CD14-positive monocyte (primary cell): ENCODE measurements at places on chromosomes 3 and 15.

DNA sequence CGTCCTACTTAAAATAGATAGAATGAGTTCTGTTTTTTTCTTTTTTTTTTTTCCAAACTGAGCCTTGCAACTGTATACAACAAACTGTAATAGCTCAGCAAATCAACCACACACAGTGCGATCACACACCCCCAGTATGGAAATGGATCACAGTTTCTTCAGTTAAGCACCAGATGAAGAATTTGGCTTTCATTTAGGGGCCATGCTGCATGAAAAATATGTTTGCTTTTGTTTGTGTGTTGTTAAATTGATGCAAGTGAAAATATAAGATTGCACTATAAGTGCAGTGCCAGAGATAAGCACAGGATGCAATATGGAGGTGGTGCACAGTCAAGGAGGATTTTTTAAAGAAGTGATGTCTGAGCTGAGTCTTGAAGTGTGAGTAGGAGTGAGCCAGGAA is 17.8 kb downstream of the CCDC54 start:
- DNase-seq, result no peak

- DNase-seq, result no peak
Measured at GRCh38 chr3:111252779-111253178, 181.2 kb downstream of the NECTIN3 start.

DNA sequence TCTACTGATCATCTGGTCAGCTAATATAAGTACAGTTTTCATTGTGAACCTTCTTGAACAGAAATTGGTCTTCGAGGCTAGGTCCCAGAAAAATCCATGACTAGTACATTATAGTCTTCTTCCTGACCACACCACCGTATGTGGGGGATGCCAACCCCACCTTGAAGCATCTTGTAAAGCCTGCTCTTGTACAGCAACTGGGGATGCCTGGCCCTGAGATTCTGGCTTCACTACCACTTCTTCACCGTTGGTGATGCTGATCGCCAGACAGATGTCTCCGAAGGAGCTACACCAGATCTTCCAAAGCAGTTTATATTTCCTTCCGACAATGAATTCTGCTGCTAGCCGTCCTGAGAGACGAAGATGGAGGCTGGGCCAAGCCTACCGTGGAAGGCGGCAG is 238.3 kb downstream of the CDIN1 start:
- no peak for DNase-seq

DNA sequence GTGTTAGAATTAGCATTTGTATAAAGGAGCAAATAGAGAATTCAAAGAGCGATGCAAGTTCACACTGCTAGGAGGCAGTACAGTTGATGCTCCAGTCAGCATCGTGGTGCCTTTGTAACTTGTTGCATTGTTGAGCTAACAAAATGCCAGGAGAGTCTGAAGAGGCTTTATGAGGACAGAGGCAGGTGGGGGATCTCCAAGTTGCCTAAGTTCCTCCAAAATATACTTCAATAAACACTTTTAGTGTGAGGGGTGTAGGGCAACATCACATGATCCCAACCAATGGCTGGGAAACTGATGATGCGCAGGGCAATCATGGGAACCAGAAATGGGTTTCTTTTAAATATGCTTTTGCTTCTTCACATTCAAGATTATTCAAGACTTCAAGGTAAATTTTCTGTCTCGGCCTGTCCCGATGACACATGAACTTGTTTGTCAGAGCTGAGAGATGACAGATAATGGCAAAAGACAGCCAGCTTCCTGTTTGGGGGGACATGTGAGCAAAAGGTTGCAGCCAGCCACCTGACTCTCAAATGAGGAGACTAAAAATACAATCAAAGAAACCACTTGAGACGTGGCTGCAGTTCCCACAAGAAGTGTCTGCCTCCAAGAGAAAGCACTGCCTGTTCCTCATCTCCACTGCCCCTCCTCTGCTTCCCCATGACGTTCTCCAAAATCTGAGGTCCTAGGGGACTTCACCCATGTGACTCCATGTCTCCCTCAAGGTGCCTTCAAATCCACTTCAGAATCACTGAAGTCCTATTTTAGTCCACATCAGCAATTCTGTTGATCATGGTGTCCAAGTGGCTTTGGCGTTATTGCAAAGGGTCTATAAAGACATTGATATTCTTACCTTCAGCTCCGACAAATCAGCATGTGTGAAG is 39.3 kb downstream of the KLHL6 start:
- peak; percentile 40 for DNase-seq

GRCh38 chr3:45944830-45945620 is 1.8 kb downstream of the CXCR6 start:
- no peak for DNase-seq

- no peak for DNase-seq
Measured at GRCh38 chr15:51935466-51936104, 36.0 kb downstream of the LEO1 start.

GRCh38 chr15:58355973-58356372 is 75.8 kb upstream of the LIPC start:
- DNase-seq, result no peak

GRCh38 chr15:66641485-66642315 is 60.3 kb upstream of the SMAD6 start:
- no peak for DNase-seq

DNA sequence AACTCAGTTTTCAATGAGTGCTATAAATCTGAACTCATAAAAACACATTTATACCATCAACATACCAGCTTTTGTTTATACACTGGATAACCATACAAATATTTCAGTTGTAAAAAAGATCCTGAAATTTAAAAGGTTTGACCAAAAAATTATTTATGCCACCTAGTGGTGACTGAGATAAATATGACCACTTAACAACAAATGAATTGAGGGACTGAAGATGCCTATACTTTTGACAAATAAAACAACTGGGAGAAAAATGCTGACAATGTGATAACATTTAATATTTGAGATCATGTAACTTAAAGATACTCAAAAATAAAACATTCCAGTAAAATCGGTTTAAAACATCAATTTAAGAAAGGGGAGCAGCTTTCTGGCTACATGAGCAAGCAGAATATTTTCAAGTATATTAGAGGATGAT is 30.4 kb downstream of the ATG3 start:
- peak; percentile 32 for DNase-seq

DNA sequence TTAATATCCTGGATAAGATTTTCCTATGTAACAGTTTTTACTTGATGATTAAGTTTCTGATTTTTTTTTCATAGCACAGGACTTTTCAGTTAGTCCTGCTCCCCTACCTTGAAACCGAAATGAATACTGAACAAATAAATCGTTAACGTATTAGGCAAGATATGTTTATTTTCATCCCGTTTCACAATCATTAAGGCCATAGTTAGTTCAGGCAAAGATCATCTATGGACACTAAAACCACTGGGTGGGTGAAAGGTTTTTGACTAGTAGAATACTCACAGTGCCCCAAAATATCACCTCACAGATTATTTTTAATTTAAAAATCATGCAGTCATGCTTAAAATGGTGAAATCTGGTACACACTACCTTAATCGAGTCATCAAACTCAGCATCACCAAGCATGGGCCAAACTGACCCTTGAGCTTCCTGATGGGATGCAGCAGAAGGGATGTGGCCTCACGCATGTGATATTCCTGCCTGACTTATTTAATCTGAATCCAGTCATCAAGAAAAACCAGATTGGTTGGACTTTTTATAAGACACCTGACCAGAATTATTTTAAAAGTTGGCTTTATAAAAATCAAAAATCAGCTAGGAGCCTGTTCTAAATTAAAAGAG is 365.0 kb downstream of the LPP start:
- no peak for DNase-seq

- no peak for DNase-seq
Measured at GRCh38 chr3:151075869-151076562, 9.4 kb upstream of the MED12L start.

DNA sequence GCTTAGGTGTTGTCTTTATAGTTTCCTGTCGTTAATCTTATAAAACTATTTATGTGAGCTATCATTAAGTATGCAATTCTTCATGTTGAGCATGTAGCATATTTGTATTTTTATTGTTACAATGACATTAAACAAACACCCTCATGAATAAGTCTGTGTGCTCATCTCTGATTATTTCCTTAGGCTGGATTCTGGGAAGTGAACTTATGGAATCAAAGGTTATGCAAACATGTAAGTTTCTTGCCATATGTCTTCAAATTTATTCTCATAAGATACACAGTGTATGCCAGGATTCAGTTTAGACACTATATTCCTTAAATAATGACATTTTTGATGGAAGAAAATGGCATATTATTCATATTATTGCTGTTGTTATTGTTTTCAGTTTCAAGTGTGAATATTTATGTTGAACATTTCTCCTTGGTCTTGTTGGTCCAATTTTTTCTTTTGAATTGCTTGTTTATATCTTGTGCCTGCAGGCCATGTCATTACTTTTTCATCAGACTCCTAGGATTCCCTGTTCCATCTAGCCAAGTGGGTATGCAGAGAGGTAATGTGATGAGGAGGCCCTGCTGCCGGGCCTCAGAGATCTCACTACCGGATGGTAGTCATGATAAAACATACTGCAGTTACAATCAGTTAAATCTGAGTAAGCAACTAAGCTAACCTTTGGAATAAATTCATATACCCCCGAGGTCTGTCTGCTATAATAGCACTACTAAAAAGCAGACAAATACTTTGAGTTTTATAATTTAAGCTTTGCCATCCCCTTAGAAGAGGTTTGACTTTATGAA is 684.3 kb upstream of the SGO1 start:
- no peak for DNase-seq

DNA sequence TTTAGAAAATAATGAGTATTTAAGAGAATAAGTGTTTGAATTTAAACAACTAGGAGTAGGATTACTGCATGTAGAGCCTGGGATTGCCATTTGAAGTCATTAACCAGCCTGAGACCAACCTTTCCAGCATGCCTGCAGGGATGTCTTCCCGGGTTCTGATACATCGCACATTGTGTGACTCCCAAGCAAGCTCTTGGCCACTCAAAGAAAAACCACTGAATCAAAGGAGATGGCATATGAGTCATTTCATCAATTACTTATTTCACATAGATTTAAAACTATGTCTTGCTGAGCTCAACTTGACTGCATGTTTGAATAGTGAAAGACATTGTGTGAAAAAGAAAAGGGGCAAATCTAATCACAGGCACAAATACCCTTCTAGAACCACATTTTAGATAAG is 15.0 kb upstream of the THBS1 start:
- no peak for DNase-seq

GRCh38 chr15:77622934-77623754 is 9.6 kb downstream of the LINGO1 start:
- no peak for DNase-seq

- no peak for DNase-seq
Measured at GRCh38 chr15:96332637-96333121, 2.2 kb downstream of the NR2F2 start.

DNA sequence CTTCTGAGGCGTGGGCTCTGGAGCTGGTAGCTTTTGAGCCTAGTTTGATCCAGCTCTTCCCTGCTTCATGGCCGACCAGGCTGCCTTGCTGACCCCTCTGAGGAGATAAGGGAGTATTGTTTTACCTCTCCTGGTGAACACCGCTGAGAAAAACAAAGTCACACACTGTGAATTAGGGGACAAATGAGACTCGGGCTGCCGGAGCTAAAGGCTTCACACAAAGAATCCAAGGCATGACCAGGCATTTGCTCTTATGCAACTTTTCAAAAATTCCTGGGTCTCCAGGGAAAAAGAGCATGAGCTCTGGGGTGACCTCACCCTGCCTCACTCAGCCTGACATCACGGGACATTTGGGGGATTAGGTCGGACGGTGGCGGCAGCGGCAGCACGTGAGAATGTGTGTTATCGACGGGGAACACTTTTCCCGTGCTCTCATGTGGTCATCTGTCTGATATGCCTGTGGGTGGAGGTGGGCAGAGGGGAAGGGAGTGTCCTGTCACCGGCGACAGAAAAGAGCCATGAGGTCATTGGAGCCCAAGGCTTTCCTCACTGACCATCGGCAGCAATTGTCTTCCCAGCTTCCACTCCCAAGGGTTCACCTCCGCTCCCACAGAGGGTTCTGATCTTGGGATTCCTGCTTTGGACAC is 61.0 kb downstream of the TMEM44 start:
- DNase-seq, result peak; percentile 95

- peak; percentile 58 for DNase-seq
Measured at GRCh38 chr15:90654233-90655136, 62.7 kb upstream of the BLM start.

- no peak for DNase-seq
Measured at GRCh38 chr3:16151109-16151508, 23.4 kb upstream of the GALNT15 start.

DNA sequence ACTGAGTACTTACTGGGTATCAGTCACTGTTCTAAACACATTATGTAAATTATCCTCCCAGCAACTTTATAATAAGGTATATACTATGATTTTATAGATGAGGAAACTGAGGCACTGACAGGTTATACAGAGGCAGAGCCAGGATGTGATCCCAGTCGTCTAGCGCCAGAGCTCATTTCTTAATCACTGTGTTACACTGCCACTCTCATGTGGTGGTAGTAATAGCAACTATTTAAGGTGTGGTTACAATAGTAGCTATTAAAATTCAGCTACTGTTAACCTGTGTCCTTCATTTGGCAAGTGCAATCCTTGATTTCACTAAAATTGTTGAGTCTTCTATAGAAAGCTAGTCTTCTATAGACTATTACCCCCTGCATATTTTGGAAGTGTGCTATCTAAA is 43.1 kb upstream of the TRPC1 start:
- DNase-seq, result no peak

- DNase-seq, result no peak
Measured at GRCh38 chr3:187207624-187208023, 10.3 kb downstream of the RTP1 start.

- no peak for DNase-seq
Measured at GRCh38 chr3:172099495-172099808, 60.1 kb downstream of the FNDC3B start.

DNA sequence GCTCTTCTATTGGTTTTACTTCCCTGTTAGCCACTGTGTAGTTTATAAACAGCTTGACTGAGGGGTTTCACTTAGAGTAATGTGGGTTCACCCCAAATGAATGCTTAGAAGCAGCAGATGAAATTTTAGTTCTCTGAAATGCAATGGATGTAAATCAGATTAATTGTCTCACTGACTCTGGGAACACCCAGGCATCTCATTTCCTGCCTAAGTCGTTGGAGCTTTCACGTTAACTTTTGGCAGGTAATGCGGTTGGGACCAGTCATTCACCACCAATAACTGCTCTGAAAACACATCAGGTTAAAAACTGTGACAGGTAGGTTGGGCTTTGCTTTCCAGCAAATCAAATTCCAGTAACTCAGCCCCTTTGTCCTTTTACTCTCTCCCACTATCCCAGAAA is 775.4 kb downstream of the NTRK3 start:
- no peak for DNase-seq
